ENCODE measurements at places on chromosomes 4 and X.
A peak's percentile ranks its signal among the peaks of the same experiment; 100 is the strongest.

GRCh38 chrX:111442791-111443190 lies 30.8 kb upstream of the DCX start:
- no peak for DNase-seq

GRCh38 chrX:154649503-154650220 lies 3.7 kb downstream of the CTAG2 start:
- DNase-seq, result no peak

GRCh38 chr4:70734168-70734954 lies 12.6 kb downstream of the RUFY3 start:
- DNase-seq, result peak; percentile 61

GRCh38 chr4:185744488-185744862 lies 67.5 kb downstream of the SORBS2 start:
- no peak for DNase-seq

DNA sequence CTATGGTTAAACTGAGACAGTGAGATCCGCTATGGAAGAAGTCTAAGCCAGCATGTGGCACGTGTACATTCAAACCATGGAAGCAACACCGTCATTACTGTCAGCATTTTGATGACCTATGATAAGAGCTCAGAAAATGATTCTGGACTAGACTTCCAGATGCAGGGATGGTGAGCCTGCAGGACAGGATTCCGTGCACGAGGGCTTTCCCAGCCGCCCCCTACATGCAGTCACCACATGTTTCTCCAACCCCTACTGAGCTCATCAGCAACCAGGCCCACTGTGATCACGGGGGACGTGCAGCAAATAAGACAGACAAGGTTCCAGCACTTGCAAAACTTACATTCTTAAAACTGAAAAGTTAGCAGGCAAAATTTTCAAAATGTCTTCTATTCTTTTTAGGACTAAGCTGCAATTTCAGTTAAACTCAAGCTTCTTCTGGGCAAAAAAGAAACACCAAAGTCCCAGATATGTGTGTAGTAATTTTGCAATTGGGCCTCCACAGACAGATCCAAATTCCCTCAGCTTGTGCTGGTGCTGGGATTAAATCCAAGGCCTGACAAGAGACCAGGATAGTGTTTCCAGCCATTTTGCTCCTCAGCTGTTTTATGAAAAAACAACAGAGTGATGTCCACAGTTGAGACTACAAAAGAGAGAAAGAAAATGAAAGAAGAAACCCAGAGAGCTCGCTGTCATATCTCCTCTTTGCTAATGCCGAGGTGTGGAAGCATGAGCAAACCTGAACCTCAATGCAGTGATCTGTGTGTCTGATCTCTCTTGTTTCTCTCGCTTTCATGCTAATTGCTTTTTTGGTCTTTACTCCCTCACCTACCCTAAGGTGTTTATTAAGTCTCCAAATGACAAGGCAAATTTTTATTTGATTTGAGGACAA lies 118.2 kb downstream of the AFAP1 start:
- DNase-seq, result no peak

GRCh38 chrX:53441531-53442321 lies 7.6 kb upstream of the HSD17B10 start:
- peak; percentile 81 for DNase-seq

DNA sequence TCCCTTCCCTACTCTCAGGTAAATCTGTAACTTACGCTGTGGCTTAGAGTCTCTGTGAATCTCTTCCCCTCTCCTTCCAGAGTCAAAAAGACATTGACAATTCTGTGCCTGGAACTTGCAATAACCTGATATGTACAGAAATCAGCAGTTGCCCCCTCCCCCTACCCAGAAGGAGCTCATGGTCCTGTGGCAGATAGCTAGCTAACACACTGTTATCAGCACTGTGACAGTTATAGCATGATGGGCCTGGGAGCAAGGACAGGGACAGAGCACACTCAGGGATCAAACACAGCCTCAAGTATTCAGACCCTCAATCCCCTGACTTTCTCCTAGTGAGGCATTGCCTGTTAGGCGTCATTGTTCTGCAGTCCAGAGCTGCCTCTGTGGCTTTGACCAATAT lies 18.7 kb upstream of the MAGEA10 start:
- no peak for DNase-seq

- DNase-seq, result peak; percentile 61
These were observed 282.8 kb downstream of the PPP1R2C start for GRCh38 chrX:42495139-42495538.

DNA sequence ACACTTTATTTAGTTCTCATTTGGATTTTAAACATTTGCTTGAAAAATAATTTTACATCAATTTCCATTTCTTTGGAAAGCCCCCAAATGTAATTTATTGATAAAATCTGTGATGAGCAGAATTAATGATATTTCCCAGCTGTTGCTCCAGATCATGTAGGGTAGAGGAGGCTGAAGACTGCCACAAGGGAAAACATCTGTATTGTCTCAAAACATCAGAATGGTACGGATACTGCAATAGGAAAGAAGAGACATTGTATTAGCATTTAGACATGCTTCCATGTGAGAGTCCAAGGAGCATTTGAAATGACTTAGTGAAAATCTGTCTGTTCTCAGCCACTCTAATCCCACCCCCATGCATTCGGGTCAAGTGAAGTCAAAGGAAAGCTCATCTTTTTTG lies 14.4 kb downstream of the ADH1A start:
- no peak for DNase-seq

GRCh38 chrX:69424161-69424560 lies 80.0 kb upstream of the NALF2 start:
- peak; percentile 13 for DNase-seq

- no peak for DNase-seq
These were observed 35.4 kb downstream of the TMEM131L start for GRCh38 chr4:153501578-153501977.

GRCh38 chrX:9816084-9816700 lies 30.0 kb downstream of the SHROOM2 start:
- peak; percentile 35 for DNase-seq

DNA sequence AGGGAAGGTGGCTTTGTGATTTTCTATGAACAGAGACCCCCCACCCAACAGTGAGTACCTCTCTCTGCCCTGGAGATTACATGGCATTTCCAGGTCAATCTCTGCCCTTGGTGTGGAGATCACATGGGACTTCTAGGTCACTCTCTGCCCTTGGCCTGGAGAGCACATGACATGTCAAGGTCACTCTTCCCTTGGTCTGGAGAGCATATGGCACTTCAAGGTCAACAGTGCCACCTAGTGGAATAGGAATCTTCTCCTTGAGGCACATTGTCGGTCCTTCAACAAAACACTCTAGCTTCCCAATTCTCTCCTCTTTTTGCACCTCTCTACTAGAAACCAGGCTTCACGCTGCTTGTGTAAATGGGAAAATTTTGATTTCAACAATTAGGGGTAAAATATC lies 66.2 kb upstream of the TACR3 start:
- DNase-seq, result peak; percentile 15

GRCh38 chr4:89837993-89838390 lies 1.0 kb upstream of the SNCA start:
- no peak for DNase-seq
